Esophagus muscularis mucosa (tissue), 4 donors: ENCODE measurements at places on chromosomes 6 and 20. TPM values are rescaled to one million over a fixed set of nuclear protein-coding genes. Genes with fewer than 3 reads are reported as not detected.

The WFDC2 gene
- 2.6 TPM for total RNA-seq

The PBOV1 gene
- total RNA-seq = not detected

The THEMIS gene
- 0.99 TPM for total RNA-seq

The FIG4 gene
- total RNA-seq = 18.5 TPM

The CD164 gene
- total RNA-seq = 139 TPM

The CD83 gene
- total RNA-seq = 2.1 TPM

The TSBP1 gene
- total RNA-seq = not detected

The TBX18 gene
- 17.4 TPM for total RNA-seq

The TREML2 gene
- not detected for total RNA-seq

The KIF25 gene
- not detected for total RNA-seq

The CD40 gene
- total RNA-seq = 18.2 TPM
